ENCODE measurements at places on chromosomes 7 and 10.

GRCh38 chr7:156005202-156005691, 193.0 kb upstream of the SHH start:
- DNase-seq, result no peak

- DNase-seq, result no peak
These were observed 168.2 kb downstream of the SH3PXD2A start for GRCh38 chr10:103687172-103687571.

DNA sequence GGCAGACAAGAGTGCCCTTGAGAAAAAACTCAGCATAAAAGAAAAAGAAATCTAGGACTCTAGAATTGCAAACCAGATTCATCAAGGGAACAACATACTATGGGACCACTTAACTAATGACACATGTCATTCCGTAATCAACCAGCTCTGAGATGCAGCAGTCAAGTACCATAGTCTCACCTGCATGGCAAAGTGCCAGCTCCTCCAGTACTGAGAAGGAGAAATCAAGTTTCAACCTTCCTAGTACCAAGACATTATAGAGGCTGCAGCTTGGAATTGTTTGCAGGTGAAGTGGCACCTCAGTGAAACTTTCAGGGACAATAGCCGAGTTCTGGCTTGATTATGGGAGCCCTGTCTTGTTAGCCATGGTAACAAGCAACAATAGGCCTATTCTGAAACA, 11.5 kb downstream of the STEAP1 start:
- DNase-seq, result no peak

GRCh38 chr10:99869581-99870122, 87.2 kb downstream of the ABCC2 start:
- DNase-seq, result no peak

DNA sequence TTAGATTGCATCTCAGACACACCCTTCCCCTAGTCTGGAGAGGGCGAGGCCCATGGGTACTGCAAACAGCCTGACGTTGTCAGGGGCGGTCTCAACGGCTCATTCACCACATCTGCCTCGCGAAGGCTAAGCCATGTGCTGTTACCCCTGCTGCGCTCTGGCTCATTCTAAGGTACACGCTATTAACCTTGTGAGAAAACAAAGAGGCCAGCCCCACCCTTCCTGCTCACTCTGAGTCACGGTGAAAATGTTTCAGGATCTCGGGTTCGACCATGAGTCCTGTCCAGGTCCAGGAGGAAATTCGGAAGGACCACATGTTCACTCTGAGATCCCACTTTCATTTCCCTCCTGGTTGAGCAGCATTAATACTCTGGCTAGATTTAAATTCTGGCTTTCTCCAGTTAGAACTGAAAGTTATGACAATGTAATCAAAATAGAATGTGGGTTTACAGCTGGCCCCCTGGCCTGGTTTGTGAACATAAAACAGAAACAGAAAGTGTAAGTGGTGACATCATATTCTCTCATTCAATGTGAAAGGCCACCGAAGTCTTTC, 55.2 kb downstream of the EGFR start:
- no peak for DNase-seq

DNA sequence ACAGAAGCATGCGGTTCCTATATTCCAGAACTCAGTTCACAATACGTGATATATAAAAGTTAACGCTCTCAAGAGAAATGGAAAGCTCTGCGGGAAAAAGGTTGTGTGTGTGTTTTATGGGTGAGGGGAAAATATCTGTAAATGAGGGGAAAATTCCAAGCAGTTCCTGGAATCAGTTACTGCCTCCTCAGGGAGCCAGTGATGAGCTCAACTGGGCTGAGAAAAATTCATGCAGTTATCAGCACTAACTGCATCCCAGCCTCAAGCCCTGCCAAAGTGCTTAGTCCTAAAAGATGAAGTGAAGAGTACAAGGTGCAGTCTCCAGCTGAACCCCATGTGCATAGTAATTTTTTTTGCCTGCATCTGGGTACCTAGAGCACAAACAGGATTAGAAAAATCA, 191.9 kb downstream of the CDK14 start:
- DNase-seq, result no peak

- no peak for DNase-seq
These were observed 61.3 kb upstream of the INSIG1 start for GRCh38 chr7:155236386-155236785.

GRCh38 chr7:152710153-152710442, 34.2 kb upstream of the XRCC2 start:
- no peak for DNase-seq

GRCh38 chr7:47345857-47346298, 236.0 kb downstream of the TNS3 start:
- DNase-seq, result no peak

DNA sequence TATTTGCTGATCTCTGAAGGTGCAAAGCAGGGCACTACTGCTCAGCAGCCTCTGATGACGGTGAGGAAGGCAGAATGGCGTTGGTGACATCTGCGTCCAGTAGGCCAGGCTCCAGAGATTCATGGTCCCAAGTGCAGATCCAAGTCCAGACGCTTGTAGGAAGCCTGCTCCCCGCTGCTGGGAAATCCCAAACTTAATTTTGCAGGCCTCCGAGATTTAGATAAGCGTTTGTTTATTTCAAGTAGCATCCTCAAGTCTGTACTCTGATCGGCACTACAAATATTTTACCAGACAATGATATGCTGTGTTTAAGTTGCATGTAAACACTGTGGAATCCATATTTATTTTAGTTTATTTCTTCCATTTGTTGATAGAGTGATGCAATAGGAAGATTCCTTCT, 244.9 kb upstream of the KLF6 start:
- no peak for DNase-seq

DNA sequence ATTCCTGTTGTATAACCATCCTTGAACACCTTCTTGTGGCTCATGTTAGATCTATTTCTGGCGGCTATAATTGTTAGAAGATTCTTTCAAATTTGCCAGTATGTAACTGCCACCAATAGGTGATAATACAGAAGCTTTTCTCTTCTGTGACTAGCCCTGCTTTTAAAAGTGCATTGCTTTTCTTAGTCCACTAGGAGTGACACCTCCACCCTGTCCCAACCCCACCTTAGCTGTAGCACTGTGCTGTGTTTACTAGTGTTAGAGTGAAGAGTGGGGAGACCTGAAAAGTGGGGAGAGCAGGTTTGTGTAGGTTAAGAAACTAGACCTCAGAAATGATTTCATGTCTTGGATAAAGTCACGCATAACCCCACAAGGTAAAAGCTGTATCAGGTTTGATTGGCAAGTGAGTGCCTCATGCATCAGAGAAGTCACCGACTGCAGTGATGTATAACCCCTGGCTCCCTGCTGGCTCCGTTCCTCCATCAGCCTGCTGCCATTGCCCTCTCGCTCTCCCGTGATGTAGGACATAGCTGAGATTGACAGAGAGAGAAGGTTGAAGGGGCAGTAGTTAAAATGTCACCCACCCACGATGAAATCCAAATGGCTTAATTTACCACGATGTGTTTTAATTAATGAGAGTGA, 12.5 kb downstream of the NPVF start:
- peak; percentile 2 for DNase-seq

DNA sequence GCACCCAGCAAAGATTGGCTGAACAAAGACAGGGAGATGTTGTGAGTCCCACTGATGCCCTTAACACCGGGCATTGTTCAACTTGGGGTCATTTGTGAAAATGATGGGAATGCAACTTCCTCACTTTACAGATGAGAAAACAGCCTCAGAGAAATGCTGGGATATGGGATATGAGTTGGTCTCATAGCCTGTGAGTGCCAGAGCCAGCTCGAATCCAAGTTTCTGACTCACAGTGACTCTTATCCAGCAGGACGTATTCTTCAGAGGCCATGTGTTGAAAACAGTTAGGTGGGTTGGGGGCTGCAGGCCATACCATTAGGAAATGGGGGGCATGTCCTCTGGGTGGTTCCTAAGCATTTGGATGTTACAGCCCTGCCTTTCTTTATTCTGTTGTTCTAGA, 45.2 kb downstream of the KIAA1217 start:
- DNase-seq, result no peak

DNA sequence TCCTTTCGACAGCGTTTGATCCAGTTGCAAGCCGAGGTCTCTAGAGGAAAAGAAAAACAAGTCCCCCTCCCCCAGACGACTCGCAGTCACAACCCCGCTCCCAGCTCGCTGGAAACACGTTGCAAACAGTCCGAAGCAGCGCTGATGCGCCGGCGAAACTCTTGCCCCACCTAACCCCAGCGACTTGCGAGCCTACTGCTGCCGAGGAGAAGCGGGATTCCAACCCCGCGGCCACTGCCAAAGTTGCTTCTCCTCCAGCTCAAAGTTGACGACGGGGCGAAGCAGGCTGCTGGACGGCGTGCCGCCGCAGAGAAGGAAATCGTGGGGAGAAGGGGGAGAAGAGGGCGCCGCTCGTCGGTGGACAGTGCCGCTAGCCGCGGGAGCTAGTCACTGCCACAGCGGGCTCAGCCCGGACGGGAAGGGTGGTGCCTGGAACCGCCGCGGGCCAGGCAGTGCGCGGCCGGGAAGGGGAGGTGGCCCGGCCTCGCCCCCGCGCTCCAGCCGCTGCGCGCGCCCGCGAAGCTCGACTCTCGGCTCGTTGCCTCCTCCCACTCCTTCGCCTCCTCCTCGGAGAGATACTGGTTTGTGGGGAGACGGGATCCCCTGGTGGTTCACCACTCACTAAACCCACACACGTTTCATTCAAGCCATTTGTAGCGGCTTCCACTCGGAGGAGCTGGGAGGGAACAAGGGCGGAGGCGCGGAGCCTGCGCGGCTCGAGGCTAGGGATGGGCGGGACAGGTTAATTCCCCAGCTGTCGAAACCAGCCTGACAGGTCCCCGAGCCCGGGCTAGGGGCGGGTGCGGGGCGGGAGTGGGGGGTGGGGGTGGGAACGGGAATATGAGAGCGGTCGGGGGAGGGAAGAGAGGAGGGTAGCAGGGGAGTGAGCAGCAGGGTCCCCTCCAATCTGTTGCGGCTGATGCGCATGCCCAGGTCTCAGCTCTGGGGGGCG, at the start of gene GPR37:
GPR37 (minus strand) TSS at position 392 of the 952 bp plus-strand sequence. CDS start 816 bp downstream, outside the sequence.
- DNase-seq, result peak; percentile 52

DNA sequence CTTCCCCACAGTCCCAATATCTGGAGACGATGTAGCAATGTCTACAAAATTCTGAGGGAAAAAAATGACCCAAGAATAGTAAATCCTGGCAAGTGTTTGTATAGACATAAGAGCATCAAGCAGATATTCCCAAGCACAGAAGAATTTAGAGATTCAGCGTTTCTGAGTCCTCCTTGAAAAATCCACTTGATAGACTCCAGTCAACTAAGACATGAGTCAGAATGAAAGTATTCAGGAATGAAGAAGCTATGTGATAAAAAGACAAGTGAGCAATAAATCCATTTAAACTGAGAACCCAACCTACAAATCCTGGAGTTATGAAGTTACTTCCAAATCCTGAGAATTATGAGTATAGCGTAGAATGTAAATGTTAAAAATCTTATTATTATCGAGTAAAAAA, 86.1 kb upstream of the NPY start:
- DNase-seq, result no peak

DNA sequence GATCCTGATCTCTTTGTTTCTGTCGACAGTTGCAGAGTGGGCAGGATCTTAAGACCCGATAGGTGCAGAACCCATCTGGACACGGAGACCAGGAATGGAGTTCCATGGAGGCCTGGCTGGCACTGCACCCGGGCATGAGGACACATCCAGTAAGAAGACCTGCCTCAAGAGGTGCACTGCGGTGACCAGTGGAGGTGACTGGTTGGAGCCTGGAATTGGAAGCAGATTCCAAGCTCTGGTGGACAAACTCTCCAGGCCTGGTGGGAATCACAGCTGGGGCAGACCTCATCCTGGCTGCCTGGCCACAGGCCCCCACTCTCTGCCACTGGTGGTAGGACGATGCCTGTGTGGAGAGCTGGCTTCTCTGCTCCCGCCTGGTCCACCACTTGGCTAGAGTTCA, 31.0 kb downstream of the ZNF775 start:
- no peak for DNase-seq

GRCh38 chr10:4868357-4868657, 42.3 kb downstream of the AKR1E2 start:
- no peak for DNase-seq

DNA sequence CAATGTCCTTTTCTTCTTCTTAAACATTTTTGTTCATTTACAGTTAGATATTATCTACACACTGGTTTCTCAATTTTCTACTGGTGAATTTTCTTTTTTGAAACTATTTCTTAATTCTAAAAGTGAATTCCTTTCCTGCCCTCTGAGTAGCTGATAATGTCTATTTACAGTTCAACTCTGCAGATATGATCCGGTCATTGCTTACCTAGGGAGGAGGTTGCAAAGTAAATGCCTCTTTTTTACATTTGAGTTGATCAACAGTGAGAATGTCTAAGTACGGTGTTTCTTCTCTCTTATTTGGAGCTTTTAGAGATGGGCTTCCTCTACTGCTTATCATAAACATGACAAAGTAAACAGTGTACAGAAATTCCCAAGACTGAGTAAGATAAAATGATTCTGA, 20.6 kb upstream of the ORC5 start:
- no peak for DNase-seq

DNA sequence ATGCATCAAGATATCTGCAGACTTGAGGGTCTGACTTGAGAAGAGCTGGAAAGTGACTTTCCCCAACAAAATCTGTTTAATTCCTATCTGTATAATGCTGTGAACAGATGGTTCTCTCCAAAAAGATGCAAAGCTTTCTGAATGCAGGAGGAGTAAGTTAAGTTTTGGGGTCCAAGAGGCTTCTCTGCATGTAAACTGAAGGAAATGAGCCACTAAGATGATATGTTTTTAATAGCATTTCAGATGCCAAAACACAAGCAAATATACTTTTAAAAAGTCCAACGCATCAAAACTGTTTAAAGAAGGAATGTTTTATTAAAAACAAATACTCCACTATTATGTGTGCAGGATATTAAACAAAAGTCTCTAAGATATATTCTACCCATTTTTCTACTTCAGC, 137.0 kb downstream of the STRA8 start:
- no peak for DNase-seq

DNA sequence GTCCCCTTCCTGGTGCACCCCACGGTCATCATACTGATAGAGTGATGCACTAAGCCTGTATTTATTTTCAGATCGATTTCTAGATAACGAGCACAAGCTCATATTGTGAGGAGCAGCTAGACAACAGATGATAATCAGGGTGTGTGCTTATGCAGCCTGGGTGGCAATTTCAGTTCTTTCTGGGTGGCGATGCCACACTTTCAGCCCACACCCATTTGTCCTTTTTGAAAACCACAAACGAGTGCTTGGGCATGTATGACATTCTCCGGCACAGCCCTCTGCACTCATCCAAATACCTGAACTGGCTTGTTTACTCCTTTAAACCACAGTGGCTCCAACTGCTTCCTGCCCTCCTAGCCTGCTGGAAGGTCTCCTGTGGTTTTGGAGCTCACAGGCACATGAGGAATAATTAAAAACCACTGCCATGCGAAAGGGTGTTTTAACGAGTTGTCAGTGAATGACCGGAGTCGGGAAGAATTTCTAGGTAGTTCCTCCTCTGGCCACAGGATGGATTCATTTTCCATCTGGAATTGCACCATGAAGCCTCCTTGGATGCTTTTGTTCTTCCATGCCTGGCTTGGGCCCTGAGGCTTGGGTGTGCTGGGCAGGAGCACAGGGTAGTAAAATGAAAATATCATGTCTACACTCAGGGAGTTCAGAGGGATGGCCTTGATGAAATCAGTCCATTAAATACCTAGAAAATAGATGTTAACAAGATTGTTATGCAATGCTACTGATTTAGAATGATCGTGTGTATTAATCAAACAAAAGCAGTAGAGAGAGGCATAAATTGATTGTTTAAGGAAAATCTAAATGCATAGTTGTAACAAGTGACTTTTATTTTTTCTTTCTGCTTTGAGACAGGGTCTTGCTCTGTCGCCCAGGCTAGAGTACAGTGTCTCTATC, 52.4 kb upstream of the ITGB1 start:
- peak; percentile 45 for DNase-seq

Data from iPS DF 6.9 (cell line).